ENCODE measurements at places on chromosomes 7 and 10.
A peak's percentile ranks its signal among the peaks of the same experiment; 100 is the strongest.

DNA sequence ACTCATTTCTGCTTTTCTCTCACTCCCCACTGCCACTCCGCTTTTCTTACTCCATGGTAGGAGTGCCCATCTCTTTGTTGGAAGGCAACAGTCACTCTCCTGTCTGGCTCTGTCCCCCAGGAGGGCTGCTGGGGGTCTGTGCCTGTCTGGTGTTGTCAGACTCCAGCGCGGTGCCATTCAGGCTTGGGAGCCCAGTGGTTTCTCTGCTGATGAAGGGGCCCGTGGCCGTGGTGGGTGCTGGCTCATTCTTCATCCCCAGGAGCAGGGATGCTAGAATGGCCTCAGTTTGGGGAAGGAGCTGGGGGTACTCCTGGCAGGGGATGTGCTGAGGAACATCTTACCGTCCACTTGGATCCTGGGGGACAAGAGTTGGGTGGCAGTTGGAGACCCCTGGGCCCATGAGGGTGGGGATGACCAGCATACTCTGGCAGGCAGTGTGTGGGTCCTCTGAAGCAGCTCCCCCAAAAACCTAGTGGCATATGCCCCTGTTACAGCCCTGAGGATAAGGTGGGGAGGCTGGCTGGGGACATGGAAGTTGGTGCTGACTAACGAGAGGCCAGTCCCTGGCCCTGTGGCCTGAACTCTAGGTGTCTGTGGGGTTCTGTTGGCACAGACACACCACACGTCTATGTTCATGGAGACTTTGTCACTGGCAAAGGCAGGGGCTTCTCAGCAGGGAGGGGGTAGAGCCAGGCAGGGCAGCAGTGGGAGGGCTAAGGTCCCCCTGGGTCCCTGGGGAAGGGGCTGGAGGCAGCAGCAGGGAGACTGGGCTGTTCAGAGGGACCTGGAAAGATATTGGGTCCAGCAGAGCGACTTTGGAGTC lies 102.8 kb upstream of the RET start:
- no peak for DNase-seq

DNA sequence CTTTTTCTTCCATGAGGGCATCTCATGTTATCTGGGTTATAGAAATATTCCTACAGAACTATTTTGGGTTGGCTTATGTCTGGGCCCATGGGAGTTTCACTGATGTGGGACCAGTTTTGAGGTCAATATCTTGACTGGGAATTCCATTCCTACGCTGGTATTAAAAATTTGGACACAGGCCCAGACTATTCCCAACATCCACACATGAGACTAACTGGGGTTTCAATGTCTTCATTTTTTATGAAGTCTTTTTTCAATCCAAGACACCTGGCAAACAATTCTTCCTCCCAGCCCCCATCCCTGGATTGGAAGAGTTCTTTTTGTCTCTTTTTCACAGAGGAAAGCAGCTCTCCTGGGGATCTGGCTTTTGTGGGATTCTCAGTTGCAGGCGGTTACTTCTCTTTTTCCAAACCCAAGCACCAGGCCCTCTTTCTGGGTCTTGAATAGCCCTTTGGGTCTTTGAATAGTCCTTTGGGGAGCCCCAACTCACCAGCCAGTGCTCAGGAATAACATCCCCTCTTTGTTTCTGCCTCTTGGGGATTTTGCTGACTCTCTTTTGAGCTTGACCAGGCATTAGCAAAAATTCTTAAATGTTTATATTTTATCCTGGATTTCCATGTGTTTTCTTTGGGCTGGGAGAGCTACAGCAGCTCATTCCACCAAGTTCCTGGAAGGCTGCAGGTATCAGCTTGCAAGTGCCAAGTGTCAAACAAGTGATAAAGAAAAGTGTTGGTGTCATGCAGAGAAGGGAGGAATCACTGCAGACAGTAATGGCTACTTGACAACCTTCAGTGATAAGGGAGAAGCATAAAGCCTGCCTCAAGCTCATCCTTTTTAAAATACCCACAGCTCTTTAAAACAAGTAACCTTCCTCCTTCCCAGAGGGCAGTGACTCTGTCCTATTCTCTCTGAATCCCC lies 234.3 kb downstream of the ADAM12 start:
- DNase-seq, result no peak

GRCh38 chr7:138538518-138538917 lies 78.5 kb downstream of the TRIM24 start:
- no peak for DNase-seq

GRCh38 chr7:19713676-19714075 lies 4.8 kb upstream of the POLR1F start:
- peak; percentile 42 for DNase-seq

GRCh38 chr7:157429001-157429679 lies 92.3 kb downstream of the DNAJB6 start:
- DNase-seq, result no peak

Measured in CD4-positive, alpha-beta T cell treated with Interleukin-4 for 1 hour (primary cell).